ENCODE measurements at places on chromosomes 3 and 15.
A peak's percentile ranks its signal among the peaks of the same experiment; 100 is the strongest.

- no peak for DNase-seq
Observed at GRCh38 chr15:98978153-98978552, 29.4 kb downstream of the PGPEP1L start.

GRCh38 chr15:28086175-28086703, 12.9 kb downstream of the OCA2 start:
- no peak for DNase-seq

GRCh38 chr15:98713585-98714001, 65.3 kb downstream of the IGF1R start:
- no peak for DNase-seq

DNA sequence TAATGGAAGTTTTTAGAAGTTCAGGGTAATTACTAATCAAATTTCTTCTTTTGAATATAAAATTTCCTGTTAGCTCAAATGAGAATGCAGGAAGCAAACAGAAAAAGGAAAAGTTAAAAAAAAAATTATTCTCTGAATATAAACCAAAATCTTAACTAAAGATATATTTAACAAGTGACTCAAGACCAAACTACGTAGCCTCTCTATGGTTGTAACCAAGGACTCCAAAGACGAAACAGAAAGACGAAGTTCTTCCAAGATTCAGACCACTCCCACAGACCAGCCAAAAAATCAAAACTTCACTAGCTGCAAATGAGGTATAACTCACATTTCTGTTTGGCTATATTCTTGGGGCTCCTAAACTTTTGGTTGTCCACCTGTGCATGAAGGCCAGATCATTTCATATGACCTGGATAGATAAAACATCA, 846.5 kb upstream of the ALCAM start:
- peak; percentile 40 for DNase-seq

DNA sequence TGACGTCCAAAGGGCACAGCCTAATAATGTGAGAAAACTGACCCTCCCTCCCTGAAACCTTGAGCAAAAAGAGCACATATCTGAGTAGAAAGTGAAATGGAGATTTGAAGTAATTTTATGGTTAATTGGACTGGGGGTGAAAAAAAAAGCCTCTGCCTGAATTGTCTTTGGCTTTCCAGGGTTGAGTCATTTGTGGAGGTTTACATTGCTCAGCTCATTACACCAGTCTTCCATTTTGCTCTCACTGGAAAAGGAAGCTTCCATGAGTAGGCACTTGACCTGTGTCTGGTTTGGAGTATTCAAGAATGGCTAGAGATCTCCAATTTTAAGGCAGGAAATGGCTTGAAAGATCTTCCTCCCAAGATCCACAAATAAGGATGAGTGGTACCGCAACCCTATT, 273.9 kb downstream of the PDCD6IP start:
- DNase-seq: no peak

GRCh38 chr3:193744822-193745684, 152.0 kb downstream of the OPA1 start:
- no peak for DNase-seq
